Amygdala (tissue), 56 donors: ENCODE measurements at places on chromosomes 12 and 14.

- DNase-seq, result no peak
Measured at GRCh38 chr14:33062881-33063280, 124.2 kb downstream of the NPAS3 start.

GRCh38 chr14:98974113-98974512 is 297.9 kb downstream of the BCL11B start:
- DNase-seq, result no peak

GRCh38 chr14:61438860-61439765 is 117.7 kb downstream of the PRKCH start:
- no peak for DNase-seq

DNA sequence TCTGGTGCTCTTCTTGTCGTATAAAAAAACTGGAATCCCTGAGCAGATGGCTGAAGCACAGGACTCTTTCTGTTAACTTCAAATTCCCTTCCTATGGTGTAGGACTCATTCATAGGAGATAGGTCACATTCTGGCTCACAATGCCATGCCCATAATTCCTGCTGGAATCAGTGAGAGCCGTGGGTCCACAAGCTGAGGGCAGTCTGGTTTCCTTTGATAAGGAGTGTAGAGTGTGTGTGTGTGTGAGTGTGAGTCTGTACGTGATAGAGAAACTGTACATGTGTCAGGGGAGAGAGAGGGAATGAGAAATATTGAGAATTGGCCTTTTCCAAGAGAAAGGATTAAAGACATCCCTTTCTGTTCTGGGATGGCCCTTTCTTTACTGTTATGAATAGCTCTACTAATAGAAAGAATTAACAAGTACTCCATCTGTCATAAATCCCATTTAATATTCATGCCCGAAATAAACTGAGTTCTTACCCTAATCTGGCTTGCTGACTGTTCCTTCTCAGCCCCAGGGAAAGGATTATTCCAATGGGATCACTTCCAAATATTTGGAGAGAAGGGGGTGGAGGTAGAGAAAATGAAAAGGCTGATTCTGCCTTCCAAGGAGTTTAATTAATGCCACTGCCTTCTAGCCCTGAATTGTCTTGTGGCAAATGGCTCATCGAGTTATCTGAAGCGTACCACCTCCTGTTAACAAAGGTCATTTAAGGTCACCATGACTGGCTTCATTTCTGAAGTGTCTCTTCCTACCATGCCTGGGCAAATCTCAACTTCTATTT is 79.0 kb downstream of the TMX1 start:
- DNase-seq, result no peak

- DNase-seq, result no peak
Measured at GRCh38 chr12:43210485-43211192, 341.4 kb downstream of the ADAMTS20 start.

GRCh38 chr12:106753526-106753925 is 21.0 kb upstream of the RIC8B start:
- DNase-seq, result no peak

GRCh38 chr12:92107621-92108131 is 38.0 kb downstream of the BTG1 start:
- no peak for DNase-seq

DNA sequence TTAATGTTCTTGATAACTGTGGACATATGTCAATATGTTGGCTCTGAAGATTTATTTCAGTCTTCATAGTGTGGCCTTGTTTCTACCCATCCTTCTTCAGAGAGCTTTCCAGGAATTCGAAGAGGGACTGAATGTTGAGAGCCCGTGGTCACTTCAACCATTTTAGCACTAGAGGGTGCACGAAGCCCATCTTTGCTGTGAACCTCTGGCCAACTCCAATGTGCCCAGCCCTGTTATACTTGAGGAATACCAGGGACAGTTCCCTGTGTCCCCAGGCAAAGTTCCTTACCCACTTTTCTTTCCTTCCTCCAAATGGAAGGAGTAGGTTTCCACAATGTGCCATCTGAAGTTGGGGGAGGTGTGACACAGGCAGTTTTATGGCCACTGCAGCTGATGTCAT is 603.5 kb downstream of the RPL10L start:
- no peak for DNase-seq

DNA sequence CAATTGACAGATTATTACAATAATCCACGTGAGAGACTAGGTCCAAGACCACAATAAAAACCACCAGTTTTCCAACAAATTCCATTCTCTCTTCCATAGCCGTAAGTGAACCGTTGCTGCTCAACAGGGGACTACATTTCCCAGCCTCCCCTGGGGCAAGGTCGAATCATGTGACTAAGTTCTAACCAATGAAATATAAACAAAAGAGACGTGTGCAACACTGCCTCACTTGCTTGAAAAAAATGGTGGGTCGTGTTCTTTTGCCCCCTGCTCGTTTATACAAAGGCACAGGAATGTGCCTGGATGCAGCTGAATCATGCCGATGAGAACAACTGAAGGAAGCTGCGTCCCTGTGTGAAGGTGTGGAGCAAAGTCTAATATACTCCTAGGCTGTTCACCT is 51.1 kb downstream of the HSPB8 start:
- peak; percentile 16 for DNase-seq

DNA sequence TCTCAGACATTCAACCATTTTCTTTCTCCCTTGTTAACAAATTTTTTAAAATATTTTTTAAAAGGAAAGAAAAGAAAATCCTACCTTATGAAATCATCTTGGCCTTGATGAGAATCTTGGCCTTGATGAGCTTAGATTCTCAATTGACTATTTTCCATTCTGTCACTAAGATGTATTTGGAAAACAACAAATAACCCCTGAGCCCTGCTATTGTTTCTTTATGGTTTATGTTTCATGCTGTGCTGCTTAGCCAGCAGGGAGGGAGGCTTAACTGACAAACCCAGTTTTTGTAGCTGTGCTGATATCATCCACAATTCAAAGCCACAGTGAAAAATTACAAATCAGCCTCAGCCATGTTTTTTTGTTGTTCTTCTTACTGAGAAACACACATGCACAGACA is 404.1 kb downstream of the RAD51B start:
- no peak for DNase-seq

- DNase-seq, result no peak
Measured at GRCh38 chr14:77170045-77170444, 11.6 kb upstream of the TMEM63C start.

DNA sequence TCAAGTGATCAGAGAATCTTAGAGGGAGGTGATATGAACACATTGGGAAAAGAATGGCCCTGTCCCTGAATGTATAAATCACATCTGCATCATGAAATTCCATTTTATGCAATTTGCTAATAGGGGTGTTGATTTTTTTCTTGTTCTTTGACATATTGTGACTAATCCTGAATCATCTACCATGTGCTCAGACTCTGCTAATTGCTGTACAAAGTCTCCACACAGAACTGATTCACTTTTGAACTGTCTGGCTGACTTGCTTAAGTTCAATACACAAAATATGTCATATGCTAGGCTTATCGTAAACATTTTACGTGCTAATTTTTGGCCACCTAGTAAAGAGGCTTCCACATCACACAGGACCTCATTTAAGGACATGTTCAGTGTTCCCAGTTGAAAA is 2.6 kb downstream of the TMEM132D start:
- DNase-seq, result no peak

DNA sequence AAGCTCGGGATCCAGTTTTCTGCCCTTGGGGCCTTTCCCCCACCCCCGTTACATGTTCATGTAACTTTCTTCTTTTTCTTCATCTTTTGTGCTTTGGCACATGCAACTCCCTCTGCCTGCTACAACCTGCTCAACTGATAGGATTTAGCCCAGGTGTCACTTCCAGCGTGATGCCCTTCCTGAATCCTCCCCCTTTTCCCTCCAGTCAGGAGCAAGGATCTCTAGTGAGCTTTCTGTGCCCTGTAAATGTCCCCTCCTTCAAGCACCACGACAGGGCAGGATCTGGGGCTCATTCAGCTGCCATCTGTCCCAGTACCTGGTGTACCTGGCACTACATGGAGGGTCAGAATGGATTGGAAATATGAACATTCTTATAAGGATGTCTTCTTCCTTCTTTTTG is 15.3 kb downstream of the PELI2 start:
- DNase-seq, result no peak
